G401 (cell line): ENCODE measurements at places on chromosomes 6 and 20. TPM values are rescaled to one million over a fixed set of nuclear protein-coding genes. Genes with fewer than 3 reads are reported as not detected.

The FKBP1C gene
- total RNA-seq, result 1.4 and 1.7 TPM in 2 replicates

The RAET1L gene
- not detected in 2 replicates for total RNA-seq

The CST2 gene
- total RNA-seq, result not detected in 2 replicates

The RALGAPB gene
- 4.9 and 8.7 TPM in 2 replicates for total RNA-seq

The GPLD1 gene
- 0.71 and 7.4 TPM in 2 replicates for total RNA-seq

The FAM83C gene
- not detected in 2 replicates for total RNA-seq

The FAXC gene
- 0.71 and 2.3 TPM in 2 replicates for total RNA-seq

The ADTRP gene
- total RNA-seq, result 9.9 and 16.8 TPM in 2 replicates

The ELOVL2 gene
- total RNA-seq, result 4.6 and 6.6 TPM in 2 replicates

The KHDRBS2 gene
- not detected in 2 replicates for total RNA-seq

The GPR6 gene
- total RNA-seq, result not detected in 2 replicates

The ITPR3 gene
- total RNA-seq, result 66.0 and 67.9 TPM in 2 replicates

The IMPG1 gene
- total RNA-seq, result not detected in 2 replicates

The POPDC3 gene
- total RNA-seq, result 36.4 and 37.8 TPM in 2 replicates

The TMEM170B gene
- 4.9 and 6.3 TPM in 2 replicates for total RNA-seq
